Kidney tubule cell (primary cell): ENCODE measurements at places on chromosomes 5 and 9.

DNA sequence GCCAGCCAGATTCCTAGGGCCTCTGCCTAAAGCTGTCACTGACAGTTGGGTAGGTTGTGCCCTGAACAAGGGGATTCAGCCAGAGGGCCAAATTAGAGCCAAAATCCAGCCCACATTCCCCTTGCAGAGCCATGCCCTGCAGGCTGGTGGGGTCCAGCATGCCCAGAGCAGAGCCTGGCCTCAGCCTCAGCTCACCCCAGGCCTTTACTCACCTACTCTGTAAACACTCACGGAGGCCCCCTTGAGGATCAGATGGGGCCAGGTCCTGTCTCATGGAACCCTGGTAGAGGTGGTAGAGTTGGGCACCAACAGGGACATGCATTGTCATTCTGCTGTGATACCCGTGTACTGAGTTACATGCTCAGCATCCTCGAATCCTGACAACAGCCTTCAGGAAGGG lies 74.9 kb downstream of the LMX1B start:
- DNase-seq = no peak

- peak; percentile 93 for DNase-seq
Measured at GRCh38 chr5:150492621-150493020, 15.3 kb upstream of the NDST1 start.

DNA sequence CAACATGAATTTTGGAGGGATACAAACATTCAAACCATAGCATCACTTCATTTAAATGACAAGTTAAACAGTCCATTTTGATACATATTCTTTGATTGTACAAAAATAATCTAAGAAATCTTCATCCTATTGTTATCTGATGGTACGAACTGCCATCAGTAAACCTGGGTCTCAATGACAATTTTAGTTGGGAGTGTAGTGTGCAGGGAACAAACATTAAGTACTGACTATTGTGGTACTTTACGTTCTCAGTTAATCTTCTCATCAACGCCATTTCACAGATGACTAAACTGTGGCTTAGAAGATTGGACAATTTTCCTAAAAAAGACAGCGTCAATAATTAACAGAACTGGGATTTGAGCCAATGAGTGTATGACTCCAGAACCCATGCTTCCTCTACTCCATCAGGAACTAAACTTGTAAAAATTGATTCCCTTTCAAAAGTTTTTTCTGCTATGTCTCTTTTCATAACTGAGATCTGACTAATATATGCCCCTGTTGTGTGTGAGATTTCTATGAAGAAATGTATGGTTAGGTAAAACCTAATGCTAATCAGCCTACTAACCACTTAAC lies 21.1 kb downstream of the TNPO1 start:
- DNase-seq = peak; percentile 83

GRCh38 chr5:181070523-181070922 lies 30.5 kb downstream of the BTNL9 start:
- DNase-seq = no peak
